ENCODE measurements at places on chromosomes 12 and 14.

GRCh38 chr12:105212438-105212837 lies 23.5 kb downstream of the APPL2 start:
- no peak for DNase-seq

- peak; percentile 15 for DNase-seq
These were observed 168.1 kb downstream of the BCAT1 start for GRCh38 chr12:24780697-24781368.

GRCh38 chr14:63388766-63389431 lies 70.2 kb upstream of the GPHB5 start:
- peak; percentile 64 for DNase-seq

DNA sequence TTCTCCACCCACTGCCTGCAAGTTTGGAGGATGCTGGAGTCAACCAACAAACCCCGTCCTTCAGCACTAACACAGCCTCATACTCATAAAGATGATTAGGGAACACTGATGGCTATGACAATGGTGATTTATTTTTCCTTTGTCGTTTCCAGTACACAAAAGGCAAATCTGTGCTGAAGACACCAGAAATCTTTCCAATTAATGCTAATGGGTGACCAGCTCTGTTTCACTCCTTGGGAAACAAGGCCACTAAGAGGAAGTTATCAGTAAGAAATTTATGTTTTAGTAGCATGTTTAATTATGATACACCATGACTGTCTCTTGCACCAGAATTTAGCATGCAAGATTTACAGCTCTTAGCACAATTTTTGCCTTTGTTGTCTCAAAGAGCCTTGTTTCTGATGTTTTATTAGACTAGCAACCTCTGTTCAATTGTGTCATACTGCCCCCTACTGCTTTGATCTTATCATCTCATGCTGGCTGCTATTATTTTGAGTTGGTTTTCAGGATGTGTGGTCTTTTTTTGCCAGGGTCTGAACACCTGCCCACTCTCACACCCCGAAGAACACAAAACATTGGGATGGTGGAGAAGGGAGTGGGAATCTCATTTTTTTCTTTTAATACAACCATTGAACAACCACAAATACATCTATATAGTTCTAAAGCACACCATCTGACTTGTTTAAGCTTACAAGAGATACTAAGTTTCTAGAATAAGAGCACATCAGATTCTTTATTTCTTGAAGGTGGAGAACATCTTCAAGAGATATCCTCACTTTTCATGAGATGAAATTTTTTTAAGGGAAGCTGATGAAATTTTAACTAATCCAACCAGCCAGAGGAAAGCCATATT lies 160.9 kb downstream of the SPTSSA start:
- DNase-seq, result peak; percentile 55

- DNase-seq, result no peak
These were observed 31.9 kb downstream of the FBXO34 start for GRCh38 chr14:55303125-55303499.

- no peak for DNase-seq
These were observed 593.0 kb downstream of the SOX5 start for GRCh38 chr12:23356440-23356839.

DNA sequence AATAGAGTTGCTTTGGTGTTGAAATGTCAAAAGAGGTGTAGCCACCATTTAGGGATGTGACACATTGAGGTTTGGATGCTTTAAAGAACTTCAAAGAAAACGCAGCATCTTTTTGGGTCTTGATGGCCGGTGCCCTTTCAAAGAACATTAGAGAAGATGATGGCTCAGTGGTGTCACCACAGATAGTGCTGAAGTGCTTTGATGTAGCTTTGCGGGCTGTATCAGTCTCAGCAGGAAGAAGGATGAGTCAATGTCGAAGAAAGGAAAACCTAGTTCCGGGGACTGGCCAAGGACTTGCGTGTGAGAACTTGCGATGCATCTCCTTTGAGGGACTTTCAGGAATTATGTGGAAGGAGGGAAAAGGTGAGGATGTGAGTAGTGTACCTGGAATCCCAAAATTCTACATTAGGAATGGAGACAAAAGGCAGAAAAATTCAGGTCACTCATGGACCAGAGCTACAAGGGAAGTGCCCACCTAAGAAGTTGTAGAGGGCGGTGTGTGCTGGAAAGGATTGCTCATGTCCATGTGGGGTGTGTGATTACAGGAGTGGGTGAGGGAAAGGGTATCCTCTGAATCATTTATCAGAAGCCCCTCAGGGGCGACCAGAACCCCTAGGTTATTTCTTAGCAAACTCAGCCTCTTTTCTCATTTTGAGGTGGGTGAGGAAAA lies 39.7 kb upstream of the GZMB start:
- peak; percentile 53 for DNase-seq

GRCh38 chr12:94588346-94588745 lies 62.0 kb downstream of the TMCC3 start:
- DNase-seq, result no peak

- DNase-seq, result no peak
These were observed 227.4 kb downstream of the SUDS3 start for GRCh38 chr12:118603610-118604361.

DNA sequence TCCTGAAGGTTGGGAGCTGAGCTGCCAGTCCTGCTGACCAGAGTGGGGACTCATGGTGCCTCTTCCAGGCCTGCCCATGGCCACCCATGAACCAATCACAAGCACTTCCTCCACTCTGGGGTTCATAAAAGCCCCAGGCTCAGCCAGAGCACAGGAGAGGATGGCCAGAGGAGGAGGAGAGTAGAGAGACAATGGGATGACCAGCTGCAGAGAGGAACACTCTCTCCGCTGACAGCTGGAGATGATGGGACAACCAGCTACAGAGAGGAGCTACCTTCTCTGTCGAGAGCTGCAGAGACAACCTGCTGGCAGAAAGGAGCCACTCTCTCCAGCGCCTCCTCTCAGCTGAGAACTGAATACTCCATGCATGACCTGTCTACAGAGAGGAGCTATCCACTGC lies 886.1 kb downstream of the BCL11B start:
- DNase-seq, result no peak

- DNase-seq, result no peak
These were observed 22.9 kb downstream of the RTN1 start for GRCh38 chr14:59847711-59848110.

DNA sequence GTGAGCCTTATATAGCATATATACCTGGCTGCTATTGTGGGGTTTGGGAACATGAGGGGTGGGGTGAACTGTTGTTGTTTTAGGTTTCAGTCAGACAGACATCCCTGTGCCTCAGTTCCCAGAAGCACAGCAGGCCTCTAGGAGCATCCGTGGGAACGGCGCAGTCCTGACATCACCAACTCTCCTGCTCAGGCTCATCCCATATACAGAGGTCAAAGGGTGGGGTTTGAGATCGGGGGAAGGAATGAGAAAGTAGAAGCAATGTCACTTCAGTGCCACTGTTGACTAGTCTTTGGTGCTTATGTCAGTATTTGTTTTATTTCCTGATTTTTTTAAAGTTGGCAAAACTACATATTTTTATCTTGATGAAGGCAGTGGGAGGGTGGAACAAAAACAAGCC lies 43.1 kb upstream of the A2ML1 start:
- DNase-seq, result no peak

- DNase-seq, result no peak
These were observed 227.7 kb downstream of the SLC16A7 start for GRCh38 chr12:59823567-59823966.

- no peak for DNase-seq
These were observed 77.7 kb downstream of the LGR5 start for GRCh38 chr12:71517145-71517846.

DNA sequence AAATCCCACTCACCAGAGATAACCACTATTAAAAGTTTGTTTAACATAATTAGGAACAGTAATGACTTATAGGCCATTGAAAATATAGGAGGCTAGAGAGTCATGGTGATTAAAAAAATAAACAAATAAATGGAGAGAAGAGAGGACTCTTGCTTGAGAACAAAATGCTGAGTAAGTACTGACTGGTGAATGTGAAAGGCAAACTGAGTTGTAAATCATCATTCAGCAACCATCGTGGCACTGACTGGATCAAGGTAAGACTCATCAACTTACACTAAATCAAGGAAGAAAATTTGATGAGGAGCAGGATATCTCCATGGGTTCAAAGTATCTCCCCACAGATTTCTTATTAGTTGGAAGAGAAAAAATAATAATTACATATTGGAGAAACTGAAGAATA lies 14.1 kb upstream of the YBX3 start:
- DNase-seq, result no peak

DNA sequence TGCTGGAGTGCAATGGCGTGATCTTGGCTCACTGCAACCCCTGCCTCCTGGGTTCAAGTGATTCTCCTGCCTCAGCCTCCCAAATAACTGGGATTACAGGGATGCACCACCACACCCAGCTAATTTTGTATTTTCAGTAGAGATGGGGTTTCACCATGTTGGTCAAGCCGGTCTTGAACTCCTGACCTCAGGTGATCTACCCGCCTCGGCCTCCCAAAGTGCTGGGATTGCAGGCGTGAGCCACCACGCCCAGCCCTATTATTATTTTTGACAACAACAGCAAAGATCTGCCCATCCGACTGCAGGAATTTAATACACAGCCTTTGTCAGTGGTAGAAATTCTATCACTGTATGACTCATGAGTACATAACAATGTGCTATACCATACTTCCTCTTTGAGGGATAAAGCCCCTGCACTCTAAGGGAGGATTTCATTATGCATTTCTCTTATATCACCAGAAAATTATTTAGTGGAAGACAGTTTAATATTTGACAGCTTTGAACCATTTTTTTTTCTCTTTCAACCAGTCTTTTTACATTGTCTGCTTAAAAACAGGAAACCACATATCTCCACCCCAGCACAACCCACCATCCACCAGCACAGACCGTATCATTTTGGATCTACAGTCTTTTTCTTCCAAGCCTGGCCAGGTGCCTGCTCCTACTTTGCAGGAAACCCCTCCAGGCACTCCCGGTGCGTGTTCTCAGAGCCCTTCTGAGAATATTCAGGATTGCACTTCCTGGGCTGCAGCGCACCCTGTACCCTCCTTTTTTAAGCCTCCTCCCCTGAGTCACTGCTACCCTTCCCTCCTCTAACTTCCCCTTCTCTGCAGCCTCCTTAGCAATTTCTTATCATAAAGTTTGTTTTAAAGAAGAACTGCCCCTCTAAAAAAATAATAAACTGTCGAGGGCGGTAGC lies 594 bp downstream of the ARHGDIB start:
- DNase-seq, result peak; percentile 77

- no peak for DNase-seq
These were observed 164.7 kb upstream of the MYL2 start for GRCh38 chr12:111085096-111085495.

DNA sequence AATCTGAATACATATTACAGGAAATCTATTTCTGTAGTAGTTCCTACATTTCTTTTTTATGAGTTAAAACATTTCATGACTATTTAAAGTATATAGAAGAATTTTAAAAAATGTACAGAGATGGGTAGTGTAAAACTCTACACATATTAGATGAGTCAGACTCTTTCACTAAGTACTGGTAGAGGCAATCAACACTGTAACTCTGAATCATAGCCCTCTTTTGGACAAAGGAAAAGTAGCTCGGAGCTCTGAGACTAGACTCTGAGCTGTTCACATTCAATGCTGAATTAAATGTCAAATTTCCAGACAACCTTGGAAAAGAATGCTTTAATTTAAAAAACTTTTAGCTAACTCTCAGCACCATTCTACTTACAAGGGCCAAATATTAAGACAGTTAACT lies 3.4 kb downstream of the PTCSC3 start:
- DNase-seq, result no peak

DNA sequence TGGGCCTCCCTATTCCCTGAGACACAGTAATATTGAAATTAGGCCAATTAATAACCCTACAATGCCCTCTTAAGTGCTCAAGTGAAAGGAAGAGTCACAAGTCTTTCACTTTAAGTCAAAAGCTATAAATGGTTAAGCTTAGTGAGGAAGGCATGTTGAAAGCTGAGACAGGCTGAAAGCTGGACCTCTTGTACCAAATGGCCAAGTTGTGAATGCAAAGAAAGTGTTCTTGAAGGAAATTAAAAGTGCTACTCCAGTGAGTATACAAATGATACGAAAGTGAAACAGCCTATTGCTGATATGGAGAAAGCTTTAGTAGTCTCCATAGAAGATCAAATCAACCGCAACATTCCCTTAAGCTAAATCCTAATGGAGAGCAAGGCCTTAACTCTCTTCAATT lies 140.8 kb downstream of the PTCSC3 start:
- DNase-seq, result no peak

- DNase-seq, result no peak
These were observed 41.2 kb upstream of the PLEKHD1 start for GRCh38 chr14:69443296-69443805.

DNA sequence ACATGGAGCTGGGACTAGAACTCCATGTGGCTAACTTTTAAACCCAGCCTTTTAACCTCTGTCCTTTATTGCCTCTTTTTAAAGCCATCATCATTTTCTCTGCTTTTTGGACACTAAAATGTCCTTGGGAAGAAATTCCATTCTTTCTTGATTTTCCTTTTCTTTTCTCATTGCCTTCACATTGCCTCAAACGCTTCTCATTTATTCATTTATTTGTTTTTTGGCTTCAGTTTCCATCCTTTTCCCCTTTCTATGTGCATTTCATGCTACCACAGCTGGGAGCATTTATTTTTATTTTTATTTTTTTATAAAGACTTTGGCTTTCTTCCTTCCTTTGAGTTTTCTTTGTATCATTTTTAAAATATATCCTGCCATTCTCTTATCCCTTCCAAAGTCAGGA lies 212.2 kb downstream of the DACT1 start:
- DNase-seq, result no peak

GRCh38 chr14:89862856-89863255 lies 91.7 kb downstream of the EFCAB11 start:
- DNase-seq, result no peak

GRCh38 chr12:69243099-69244084 lies 4.0 kb downstream of the CPSF6 start:
- no peak for DNase-seq

DNA sequence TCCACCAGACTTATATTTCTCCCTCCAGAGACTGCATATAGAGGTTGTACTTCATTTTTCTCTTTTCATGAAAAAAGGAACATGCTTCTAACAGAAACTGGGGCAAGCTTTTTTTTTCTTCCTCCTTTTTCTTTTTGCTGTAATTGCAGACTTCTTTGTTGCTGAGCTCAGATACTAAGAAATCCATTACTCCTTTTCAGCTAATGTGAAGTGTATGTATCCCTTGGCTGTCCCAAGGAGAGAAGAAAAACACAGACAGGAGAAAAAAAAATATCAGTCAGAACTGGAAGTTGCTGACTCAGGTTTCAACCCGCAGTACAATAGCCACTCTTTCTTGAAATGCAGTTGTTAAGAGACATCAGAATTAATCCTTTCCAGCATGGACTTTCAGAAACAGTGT lies 1248.4 kb downstream of the LRFN5 start:
- peak; percentile 11 for DNase-seq
